ENCODE measurements at places on chromosomes 1 and 21.

DNA sequence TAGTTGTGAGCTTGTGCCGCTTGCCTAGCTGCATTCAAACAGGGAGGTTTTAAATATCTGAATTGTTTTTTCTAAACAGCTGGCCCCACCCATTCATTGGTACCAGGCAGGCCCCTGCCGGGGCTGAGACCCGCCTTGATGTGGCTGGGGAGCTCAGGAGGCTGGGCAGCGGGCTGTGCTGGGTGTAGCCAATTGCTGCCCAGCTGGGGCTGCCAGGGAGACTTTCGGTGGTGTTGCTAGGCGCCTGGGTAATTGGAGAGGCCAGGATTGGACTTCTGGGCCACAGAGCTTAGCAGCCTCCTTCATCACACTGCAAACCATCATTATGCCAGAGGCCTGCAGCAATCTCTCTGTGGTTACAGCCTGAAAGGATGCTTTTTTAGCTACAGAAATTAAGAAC is 12.2 kb downstream of the RHBDL2 start:
- DNase-seq = peak; percentile 58

DNA sequence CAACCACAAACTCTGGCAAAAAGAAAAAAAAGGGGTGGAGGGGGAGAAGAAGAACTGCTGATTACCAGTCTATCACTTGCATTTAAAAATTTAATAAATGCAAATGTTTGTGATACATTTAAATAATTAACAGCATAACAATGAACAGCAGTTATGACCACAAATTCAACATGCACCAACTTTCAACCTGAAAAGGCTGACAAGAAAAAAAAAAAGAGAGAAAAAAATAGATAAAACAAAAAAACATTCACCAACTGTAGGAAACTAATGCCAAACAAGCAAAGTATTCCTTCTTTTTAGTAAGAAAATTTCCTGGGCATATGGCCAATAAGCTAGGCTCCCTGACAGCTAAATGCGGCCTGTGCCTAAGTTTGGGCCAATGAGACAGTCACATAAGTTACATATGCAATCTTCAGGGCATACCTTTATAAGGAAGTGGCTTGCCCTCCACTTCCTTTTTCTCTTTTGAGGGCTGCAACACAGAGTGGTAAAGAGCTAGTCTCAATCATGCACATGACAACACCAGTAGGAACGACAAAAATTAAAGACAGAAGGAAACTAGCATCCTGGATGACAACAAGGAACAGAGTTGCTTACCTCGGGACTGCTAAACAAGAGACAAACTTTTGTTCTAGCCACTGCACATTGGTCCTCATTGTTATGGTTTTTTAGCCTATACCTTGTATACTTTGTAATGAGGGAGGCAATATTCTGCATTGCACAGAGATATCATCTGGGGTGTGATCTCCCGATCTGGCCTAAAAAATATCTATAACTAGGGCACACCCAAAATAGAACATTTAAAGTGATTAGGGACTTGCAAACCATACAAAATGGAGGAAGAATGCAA is 24.2 kb upstream of the PHTF1 start:
- peak; percentile 27 for DNase-seq

DNA sequence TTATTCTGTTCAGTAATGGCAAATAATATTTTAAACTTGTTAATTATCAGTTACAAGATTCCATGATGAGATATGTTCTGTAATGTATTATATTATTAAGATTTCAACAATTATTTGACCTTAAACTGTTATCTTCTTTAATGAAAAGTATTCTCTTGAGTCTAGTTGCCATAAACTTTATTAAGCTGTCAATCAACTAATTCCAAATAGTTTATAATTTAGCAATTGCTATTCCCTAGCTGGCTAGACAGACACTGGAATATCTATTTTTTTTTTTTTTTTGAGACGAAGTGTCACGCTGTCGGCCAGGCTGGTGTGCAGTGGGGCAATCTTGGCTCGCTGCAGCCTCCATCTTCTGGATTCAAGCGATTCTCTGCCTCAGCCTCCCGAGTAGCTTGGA is 3.8 kb downstream of the CMPK1 start:
- no peak for DNase-seq

DNA sequence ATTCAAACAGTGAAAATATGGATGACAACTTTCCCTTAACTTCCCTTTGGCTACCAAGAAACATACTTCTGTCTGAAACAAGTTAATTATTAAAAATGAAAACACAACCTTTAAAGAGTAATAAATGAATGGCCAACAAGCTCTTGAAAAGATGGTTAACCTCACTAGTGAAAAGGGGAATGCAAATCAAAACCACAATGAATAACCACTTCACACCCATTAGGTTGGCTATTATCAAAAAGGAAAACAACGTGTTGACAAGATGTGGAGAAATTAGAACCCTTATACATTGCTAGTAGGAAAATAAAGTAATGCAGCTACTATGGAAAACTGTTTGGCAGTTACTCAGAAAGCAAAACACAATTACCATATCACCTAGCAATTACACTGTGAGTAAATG is 14.1 kb downstream of the COP1 start:
- DNase-seq = no peak

GRCh38 chr1:18899363-18900049 is 2.8 kb downstream of the ALDH4A1 start:
- DNase-seq = no peak

GRCh38 chr21:45983649-45983965 is 2.0 kb downstream of the COL6A1 start:
- DNase-seq = no peak

DNA sequence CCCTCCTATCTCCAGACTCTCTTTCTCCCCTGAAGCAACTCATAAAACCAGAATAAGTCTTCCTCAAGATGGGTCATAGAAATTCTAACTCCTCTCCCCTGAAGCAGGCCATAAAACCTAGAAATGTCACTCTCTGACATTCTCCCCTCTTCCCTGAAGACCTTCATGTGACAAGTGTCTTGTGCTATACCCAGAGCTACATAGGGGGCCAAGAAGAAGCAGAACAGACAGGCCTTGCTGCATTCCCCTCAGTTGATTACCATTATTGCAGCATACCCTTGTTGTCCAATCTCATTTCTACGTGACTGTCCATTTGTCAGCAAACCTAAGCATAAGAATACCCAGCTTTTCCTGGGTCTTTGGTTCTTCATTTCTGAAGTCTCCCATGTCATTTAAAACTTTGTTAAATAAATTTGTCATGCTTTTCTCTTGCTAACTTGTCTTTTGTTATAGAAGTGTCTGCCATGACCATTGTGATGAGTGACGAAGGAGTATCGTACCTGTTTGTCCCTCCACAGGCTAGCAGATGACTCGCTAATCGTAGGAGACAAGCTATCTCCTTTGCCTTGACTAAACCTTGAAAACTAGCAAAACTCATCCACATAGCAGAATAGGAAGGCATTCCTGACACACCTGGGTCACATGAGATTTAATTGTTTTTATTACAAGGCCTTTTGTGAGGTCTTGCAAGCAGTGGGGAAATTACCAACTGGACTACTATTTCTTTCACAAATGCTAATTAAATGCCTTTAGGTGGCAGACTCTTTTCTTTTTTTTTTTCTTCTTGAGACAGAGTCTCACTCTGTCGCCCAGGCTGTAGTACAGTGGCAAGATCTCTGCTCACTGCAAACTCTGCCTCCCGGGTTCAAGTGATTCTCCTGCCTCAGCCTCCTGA is 39.4 kb upstream of the ZNF326 start:
- no peak for DNase-seq

DNA sequence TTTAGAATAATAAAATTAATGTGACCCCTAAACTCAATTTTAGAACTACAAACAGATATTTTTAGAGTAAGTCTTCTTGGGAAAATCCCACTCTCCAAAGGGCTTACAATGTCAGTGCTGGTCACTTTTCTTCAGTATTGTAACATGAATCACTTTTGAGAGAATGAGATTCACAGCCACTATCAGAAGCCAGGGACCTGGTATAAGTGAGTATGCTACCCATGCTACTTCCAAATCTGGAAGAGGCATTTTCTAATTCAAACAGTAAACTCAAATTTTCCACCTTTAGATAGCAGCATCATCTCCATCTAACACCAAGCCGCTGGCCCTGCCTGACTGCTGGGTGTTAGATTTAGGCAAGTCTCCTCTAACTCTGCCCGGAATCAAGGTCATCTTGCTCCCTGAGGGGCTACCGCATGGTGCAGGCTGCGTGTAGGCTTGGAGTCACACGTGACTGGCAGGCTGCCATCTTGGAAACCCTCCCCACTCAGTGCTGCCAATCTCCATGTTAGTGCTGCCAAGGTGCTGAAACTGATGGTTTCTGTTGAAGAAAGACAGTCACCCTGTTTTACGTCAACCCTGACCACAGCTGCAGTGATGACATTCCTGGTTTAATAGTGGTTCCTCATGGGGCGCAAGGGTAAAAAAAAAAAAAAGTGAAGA is 882.9 kb upstream of the B3GALT2 start:
- DNase-seq = peak; percentile 92

DNA sequence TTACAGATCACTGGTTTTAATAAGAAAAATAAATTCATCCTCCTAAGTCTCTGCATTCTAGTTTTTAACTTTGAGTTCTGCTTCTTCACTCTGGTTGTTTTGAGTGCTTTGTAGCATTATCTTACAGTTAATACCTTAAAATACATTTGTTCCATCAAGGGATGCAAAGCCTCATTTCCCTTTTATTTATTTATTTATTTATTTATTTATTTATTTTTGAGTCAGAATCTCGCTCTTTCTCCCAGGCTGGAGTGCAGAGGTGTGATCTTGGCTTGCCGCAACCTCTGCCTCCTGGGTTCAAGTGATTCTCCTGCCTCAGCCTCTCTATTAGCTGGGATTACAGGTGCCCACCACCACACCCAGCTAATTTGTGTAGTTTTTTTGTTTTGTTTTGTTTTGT is 147.8 kb downstream of the ZNF326 start:
- DNase-seq = no peak

GRCh38 chr1:241007668-241008067 is 349.3 kb downstream of the RGS7 start:
- no peak for DNase-seq

DNA sequence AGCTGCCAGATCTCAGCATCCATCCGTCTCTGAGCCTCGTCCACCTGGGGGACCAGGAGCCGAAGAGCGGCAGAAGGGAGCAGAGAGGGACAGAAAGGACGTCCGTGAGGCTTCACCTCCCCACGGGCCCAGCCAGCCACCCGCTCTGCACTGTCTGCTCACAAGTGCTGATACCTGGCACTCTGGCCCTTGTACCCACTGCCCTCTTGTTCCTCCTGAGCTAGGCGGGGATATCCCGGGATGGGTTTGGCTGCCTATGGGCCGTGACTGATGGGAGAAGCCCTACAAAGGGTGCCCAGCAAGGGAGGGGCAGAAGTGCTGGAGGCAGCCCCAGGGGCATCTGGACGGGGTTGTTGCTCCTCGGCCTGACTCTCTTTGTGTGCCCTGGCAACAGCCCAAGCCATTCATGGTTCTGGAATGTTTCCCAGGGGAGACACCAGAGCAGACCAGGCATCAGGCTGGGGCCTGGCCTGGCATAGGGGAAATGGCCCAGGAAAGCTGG is 57.6 kb downstream of the LDLRAD2 start:
- DNase-seq = peak; percentile 85

DNA sequence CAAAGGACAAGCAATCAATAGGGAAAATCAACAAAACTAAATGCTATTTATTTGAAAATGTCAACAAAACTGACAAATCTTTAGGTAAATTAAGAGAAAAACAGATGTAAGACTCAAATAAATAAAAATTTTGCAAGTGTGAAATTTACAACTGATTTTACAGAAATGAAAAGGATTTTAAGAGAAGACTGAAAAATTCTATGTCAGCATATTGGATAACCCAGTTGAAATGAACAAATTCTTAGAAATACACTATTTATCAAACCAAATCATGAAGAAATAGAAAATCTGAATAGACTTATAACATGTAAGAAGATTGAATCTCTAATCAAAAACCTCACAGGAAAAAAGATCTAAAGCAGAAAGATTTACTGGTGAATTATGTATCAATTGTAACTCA is 7.6 kb upstream of the SPRR2F start:
- no peak for DNase-seq

- no peak for DNase-seq
These were observed 510 bp upstream of the UBIAD1 start for GRCh38 chr1:11272544-11272831.

DNA sequence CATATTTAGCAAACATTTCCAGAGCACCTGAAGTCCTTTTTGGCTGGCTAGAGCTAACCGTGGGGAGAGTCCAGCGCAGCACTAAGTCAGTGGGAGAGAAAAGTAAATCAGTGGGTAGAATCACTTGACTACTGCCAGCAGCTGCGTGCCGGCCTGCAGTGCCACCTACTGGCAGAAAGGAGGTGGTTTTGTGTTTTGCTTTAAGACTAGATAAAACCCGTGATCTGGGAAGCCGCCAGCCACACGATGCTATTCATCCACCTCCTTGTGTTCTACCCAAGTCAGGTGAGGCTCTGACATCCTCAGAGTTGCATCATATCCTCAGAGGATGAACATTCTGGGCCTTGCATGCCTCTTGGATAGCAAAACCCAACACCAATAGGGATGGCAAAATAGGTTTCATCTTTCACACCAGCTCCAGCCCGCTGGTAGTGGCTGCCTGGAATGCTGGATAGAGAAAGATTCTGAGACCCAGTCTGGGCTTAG is 14.1 kb upstream of the HEYL start:
- peak; percentile 84 for DNase-seq

GRCh38 chr1:117556341-117556740 is 49.5 kb upstream of the TENT5C start:
- DNase-seq = no peak

GRCh38 chr1:35809114-35810095 is 1.6 kb downstream of the AGO4 start:
- no peak for DNase-seq

GRCh38 chr1:98256700-98257099 is 335.9 kb upstream of the DPYD start:
- DNase-seq = peak; percentile 13

- DNase-seq = peak; percentile 61
These were observed 3.1 kb downstream of the KCNA10 start for GRCh38 chr1:110515891-110516290.

GRCh38 chr1:47175227-47175934 is 14.5 kb downstream of the PDZK1IP1 start:
- peak; percentile 58 for DNase-seq

- no peak for DNase-seq
These were observed 54.6 kb downstream of the TOMM20 start for GRCh38 chr1:235073968-235074522.

DNA sequence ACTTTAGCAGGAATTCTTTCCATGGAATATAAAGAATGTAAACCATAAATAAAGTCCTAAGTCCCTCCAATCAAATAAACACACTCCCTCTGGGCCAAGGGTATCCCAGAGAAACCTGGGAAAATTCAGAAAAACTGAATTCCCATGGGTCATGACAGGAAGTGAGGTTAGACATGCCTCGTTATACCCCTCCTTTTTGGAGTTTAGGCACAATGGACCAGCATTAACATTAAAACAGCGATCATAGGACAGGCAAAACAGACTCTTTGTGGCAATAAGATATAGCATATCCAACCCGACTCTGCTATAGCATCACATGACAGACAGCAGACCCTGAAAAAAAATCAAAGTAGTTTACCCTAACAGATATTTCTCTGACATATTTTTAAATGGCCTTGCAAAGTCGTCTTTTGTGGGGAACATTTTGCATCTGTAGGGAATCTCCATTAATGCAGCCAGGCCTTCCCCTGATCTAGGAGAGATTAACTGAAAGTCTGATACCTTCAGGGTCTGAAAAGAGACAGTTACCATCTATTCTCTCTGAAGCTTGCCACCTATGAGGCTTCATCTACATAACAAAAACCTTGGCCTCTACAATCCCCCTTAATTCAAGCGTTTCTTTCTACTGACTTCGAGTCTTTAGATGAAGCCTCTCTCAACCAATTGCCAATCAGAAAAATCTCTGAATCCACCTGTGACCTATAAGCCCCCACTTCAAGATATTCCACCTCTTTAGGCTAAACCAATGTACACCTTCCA is 143.0 kb upstream of the KCNK1 start:
- DNase-seq = no peak

All from amniotic epithelial cell (primary cell).